Right renal cortex interstitium (tissue), 3 donors: ENCODE measurements at places on chromosomes 12 and 14. TPM values are rescaled to one million over a fixed set of nuclear protein-coding genes. Genes with fewer than 3 reads are reported as not detected.

GRCh38 chr12:131487388-131488124 is 223.3 kb upstream of the SFSWAP start:
- no peak for DNase-seq

GRCh38 chr12:93773122-93773871 is 96.1 kb downstream of the CRADD start:
- DNase-seq = no peak

- DNase-seq = no peak
These were observed 60.4 kb downstream of the FZD10 start for GRCh38 chr12:130222519-130223218.

GRCh38 chr12:110349514-110350151 is 53.9 kb downstream of the ANAPC7 start:
- DNase-seq = no peak

GRCh38 chr12:103924761-103925641 is 5.2 kb upstream of the HSP90B1 start:
- no peak for DNase-seq

DNA sequence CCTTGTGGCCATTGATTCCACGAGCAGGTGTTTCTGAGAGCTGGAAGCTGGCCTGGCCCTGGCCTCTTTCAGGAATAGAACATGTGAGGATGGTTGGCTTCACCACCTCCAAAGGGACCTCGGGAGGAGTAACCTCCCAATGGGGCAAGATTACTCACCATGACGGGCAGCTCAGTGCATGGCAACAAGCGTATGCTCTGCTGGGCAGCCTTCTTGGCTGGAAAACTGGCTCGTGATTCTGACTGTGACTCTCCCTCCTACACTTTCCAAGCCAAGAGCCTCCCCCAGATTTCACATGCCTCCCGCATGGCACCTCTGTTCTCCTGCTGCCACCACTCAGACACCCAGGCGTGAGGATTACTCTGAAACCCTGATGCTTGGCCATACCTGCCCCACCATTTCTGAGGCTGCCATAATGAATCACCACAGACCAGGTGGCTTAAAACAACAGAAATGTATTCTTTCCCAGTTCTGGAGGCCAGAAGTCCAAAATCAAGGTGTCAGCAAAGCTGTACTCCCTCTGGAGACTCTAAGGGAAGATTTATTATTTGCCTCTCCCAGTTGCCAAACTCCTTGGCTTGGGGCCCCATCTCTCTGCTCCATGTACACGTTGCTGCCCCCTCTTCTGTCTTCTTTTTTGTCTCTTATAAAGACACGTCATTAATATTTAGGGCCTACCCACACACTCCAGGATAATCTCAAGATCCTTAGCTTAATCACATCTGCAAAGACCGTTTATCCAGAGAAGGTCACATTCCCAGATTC is 215.9 kb downstream of the CHST11 start:
- no peak for DNase-seq

GRCh38 chr14:41875116-41875515 is 268.4 kb downstream of the LRFN5 start:
- no peak for DNase-seq

- DNase-seq = no peak
These were observed 211.6 kb downstream of the DUSP6 start for GRCh38 chr12:89140602-89141238.

GRCh38 chr12:26274441-26275312 is 79.3 kb downstream of the SSPN start:
- DNase-seq = no peak

GRCh38 chr12:10861366-10861765 is 12.1 kb upstream of the PRR4 start:
- no peak for DNase-seq

DNA sequence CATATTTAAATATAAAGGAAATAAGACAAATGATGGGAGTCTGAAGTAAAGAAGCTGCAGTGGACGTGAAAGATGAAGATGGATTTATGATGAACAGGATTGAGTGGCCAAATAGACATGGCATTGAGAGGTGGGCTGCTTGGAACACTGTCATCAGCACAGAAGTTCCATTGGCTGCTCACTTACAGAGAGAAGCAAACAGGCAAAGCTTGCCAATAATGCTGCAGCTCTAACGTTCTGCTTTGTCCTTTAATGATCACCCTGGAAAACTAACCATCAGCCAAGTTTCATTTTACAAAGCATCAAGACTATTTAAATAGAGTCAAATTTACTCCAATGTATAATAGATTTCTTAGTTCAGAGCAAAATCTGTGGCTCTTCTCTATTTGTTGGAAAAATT is 721.4 kb downstream of the TMTC2 start:
- no peak for DNase-seq

DNA sequence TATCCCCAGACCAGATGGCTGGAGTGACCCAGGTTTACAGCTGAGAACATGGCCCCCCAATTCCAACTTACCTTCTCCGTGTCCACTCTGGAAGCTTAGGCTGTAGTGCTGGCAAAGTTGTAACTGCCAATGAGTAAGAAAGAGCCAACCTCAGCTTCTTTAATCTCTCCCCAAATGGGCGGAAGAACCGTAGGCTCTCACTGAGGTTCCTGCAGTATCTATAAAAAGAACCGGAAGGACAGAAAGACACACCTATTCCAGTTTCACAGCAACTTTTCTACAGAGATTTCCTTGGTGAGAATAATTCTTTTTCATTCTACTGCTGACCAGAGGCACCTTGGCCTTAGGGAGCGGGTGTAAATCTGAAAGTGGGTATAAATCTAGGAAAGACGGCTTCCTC is at the start of gene GPRC5D:
Gene GPRC5D (minus strand): TSS at position 135 of the 400 bp plus-strand sequence. CDS start 1,786 bp downstream, outside the sequence.
- DNase-seq = no peak

DNA sequence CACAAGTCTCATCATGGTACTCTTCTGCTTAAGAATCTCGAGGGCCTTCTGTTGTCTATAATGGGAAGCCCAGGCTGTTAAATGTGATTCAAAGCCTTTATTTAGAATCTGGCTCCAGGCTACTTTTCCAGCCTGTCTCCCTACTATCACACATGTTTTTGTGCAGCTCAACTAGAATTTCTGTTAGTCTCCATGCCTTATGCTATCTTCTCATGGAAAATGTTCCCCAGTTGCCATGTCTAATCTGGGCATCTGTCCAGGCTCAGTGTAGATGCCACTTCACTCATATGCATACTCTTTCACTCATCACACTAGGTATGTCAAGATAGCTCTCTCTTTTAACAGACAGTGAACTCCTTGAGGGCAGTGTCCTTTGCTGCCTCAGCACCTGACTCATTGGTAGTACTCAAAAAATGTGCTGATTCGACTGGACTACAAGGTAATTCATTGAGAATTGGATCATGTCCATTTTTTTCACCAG is 145.3 kb downstream of the TTLL5 start:
- no peak for DNase-seq

- no peak for DNase-seq
These were observed 2.9 kb upstream of the PCNX1 start for GRCh38 chr14:70904373-70904772.

- no peak for DNase-seq
These were observed 111.0 kb upstream of the MAX start for GRCh38 chr14:65213316-65213715.

DNA sequence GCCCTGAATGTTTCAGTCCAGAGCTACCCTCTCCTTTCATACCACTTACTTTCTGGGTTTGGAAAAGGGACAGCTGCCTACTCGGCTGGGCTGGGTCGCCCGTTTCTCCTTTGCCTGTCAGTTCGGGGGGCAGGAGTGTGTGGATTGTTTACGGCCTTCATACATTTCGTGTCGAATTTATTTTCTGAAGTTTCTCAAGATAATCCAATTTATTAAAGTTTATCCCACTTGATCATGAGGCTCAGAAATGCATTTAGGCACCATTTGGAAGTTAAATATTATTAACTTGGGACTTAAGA is 608 bp downstream of the ZNF410 start:
- DNase-seq = peak; percentile 19

DNA sequence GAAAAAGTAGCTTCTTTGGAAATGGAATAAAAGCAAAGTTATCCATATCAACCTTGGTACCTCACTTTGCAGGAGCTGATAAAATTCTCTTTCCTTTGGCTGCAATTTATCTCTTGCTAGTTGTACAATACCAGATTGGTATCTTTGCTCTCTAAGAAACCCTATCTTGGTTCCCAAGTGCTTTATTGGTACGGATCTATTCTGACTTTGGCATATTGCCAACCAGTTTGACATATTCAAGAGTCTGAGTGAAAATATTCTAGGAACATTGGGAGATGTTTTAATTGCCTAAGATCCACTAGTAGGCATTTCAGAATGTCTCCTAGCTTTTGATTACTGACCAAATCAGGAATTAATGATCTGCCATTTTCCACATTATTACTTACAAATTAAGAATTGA is 167.2 kb upstream of the ATP2B1 start:
- DNase-seq = no peak

- no peak for DNase-seq
These were observed 11.0 kb upstream of the OAS2 start for GRCh38 chr12:112967306-112967705.

- DNase-seq = no peak
These were observed 11.3 kb downstream of the SLC25A29 start for GRCh38 chr14:100294963-100295330.

- DNase-seq = no peak
These were observed 24.7 kb downstream of the CLMN start for GRCh38 chr14:95294834-95295599.

- no peak for DNase-seq
These were observed 14.9 kb downstream of the VRK1 start for GRCh38 chr14:96811985-96812667.

DNA sequence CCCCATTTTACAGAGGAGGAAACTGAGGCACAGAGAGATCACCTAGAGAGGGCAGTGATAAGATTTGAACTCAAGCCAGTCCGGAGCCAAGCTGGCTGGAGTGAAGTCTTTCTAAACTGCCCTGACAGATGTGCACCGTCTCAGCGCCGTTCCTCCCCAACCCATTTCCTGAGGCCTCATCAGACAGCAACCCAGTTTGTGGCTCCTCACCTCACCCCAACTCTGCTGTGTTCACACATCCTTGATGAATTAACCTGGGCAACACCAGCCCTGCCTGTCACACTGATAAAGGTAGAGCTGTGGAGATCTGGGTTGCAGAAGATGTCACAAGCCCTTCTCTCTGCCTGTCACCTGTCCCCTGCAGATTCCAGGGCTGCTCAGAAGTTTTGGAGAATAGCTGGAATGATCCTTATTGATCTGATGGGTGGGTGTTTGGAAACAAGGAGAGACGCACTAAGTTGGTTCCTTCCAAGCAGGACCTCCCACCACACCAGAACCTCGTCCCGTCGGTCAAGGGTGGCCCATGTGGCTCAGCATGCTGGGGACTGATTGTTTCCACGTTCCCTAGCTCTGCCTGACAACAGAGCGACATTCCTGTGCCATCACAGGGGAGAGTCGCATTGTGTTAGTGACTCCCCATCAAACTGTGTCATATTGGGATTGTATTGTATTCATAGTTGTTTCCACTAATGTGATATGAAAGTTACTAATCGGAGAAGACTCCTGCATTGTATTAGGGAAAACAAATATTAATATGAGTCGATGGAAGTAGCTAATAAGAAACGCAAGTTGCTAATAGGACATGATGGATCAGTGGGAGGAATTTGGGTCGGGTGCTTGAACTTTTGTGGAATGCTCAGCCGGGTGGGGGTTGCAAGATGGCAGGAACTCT is 200.6 kb downstream of the PHETA1 start:
- DNase-seq = no peak

GRCh38 chr14:30872602-30873001 is 1.8 kb upstream of the COCH start:
- no peak for DNase-seq

DNA sequence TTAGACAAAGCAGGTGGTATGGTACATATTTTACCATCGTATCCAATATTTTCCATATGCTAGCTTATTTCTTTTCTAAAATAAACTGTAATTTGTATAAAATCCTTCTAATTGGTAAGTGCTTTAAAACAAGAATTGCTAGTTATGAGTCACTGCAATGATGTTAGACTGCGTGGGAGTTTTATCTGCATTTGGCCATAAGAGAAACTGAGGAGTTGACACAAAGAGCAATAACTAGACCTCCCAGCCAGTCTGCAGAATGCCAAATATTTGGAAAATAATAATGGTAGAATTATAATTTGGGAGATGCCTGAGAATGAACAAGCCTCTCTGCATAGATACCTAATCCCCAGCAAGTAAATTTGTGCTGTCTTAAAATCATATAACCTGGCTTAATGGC is 61.7 kb upstream of the PTPRR start:
- no peak for DNase-seq

DNA sequence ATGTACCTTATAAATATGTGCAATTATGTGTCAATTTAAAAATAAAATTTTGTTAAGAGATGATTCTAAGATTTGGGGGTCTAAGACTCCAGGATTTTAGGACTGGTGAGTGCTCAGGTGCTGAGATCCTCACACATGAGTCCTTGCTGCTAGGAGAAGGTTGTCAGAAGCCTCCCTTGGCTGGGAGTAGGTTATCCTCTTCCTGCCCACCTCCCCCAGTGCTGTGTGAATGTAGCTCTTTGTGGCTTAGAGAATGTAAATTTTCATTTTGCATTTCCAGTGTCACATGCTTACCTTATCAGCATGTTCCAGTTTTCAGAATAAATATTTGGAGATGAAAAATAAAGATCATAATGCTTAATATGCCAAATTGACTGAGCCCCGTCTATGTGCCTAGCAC is 114.2 kb upstream of the MDM1 start:
- DNase-seq = no peak

DNA sequence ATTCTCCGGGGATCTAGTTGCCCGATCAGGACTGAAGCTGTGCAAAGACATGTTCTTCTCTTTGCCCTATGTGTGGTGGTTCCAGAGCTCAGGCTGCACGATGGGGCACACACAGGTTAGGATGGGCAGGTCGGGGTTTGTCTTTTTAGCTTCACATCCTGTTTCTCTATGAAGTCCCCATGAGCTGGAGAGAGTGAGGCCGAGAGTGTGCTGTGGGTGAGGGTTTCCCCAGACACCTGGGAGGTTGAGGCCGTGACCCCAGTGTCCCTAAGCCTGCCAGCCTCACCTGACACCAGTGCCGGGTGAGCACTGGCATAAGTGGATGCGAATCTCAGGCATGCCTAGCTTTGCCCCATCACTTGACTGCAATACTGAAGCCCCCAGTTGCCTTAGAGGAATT is 32.9 kb upstream of the IGF1 start:
- DNase-seq = no peak

DNA sequence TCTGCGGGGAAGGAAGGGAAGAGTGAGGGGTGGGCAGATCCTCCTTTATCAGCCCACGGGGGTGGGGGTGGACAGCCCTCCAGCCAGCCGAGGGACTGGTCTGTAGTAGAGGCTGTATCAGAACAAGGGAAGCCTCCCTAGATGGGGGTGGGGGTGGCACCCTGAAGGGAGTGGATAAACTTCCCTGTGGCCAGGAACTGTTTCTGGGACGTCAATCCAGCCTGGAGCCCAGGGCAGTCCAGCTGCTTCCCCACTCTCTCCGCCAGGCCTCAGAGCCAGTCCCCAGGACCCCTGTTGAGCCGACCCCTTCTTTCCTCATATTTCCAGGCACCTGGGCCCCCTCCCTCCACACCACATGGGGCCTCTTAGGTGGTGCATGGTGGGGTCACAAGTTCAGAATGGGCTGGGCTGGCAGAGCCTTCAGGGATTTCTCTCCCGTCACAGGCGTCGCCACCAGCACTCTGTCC is 6.7 kb downstream of the PLD4 start:
- no peak for DNase-seq

The CYP27B1 gene
- polyA plus RNA-seq = 1.0 TPM

The FGF23 gene
- polyA plus RNA-seq = 0.04 TPM

The SYCP3 gene
- 2.5 TPM for polyA plus RNA-seq

The A2M gene
- 260 TPM for polyA plus RNA-seq

The SERPINA12 gene
- polyA plus RNA-seq = 0.23 TPM

The PLCZ1 gene
- 0.47 TPM for polyA plus RNA-seq
